Stimulated activated CD4-positive, alpha-beta T cell treated with anti-CD3 and anti-CD28 coated beads, Interleukin-12 subunit alpha, Interleukin-12 subunit beta, amount 100 ng/mL, for 24 hours (primary cell): ENCODE measurements at places on chromosomes 5 and 9.

DNA sequence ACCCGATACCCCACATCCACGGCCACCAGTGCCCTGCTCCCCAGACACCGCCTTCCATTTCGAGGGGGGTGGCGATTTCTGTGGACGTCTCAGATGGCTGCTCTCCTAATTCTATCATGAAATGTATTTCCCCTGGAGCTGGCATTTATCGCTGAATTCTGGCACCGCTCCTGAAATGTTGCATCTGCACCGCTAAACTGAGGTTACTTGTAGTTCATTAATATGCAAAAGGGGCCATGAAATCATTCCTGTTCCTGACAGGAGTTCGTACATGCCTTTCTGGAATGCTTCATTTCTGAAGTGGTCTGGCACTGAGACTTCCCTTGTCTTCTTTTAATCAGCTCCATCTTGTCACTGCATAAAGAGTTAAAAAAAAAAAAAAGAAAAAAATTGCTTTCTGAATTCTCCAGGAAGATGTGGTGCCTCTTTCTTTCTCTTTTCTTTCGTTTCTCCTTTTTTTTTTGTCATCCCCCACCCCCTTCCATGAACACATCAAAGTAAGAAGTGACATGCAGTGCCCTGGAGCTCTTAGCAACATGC is 97.7 kb upstream of the SMARCA2 start:
- DNase-seq, result no peak

GRCh38 chr9:88706193-88707113 is 171.5 kb downstream of the NXNL2 start:
- DNase-seq, result no peak

DNA sequence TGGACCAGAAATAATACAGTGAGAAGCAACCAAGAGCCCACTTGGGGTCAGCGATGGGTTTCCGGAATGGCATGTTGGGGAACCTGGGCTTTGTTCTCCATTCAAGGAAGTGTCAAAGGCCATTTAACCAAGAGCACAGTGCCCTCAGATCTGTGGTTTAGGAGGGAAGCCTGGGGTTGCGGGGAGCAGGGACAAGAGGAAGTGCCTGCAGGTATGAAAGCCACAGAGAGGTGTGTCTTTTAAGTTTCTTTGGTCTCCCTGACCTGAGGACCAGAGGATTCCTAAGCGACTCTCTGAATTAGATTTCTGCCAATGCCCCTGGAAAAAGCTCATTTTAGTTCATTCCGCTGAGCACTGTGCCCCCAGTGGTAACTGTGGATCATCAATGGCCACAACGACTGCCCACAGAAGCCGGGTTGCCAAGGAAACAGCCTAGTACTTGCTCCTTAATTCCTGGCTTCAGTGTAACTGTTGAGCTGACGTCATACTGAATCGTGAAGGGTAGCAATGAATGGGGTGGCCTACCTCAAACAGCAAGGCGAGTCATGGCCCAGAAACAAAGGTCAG is 107.3 kb upstream of the SPIN1 start:
- DNase-seq, result no peak

DNA sequence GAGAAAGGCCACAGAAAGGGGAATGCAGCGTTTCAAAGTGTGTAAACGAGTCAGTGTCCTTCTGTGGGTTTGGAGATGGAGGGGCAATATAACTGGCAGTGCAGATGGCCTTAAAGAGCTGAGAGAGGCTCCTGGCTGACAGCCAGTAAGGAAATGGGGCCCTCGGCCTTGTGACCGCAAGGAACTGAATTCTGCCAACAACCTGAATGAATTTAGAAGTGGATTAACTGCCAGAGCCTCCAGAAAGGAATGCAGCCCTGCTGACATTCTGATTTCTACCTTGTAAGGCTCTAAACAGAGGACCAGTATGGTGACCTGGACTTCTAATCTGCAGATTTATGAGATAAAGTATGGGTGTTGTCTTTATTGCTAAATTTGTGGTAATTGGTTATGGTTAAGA is 17.5 kb upstream of the NREP start:
- DNase-seq, result no peak

- DNase-seq, result no peak
These were observed 56.7 kb upstream of the ACTBL2 start for GRCh38 chr5:57539281-57539701.

DNA sequence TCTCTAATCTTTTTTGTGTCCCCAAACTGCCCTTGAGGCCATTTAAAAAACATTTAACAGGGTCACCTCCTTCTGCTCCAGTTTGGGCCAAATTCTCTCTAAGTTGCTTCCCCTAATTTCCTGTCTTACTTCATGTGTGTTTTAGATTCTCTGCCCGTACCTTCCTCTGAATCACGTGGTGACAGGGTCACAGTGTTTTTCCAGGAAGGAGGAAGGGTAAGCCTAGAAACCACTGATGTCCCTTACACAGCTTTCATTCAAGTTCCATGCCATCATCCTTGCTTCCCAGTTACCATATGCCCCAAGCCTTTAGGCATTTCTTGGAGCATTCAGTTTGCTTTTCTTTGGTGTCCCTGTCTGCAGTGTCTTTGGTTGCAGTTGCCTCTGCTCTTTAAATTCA is 42.4 kb upstream of the MACIR start:
- no peak for DNase-seq

DNA sequence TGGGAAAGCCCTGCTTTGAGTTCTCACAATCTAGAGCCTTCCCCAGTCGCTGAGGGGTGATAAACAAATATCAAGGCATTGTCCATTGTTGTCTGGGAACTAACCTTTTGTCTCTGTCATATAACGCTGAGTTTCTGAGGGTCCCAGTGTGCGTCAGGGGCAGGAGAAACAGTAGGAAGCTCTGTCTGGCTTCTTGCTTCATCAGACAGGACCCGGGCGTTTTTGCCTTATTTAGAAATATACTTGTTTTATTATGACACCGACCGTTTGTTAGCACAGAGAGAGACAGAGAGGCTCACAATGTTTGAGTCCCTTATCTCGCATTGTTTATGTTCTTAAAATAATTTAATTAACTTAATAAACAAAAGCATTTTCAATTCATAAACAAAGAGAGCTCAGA is 204.9 kb upstream of the GAS1 start:
- DNase-seq, result no peak

DNA sequence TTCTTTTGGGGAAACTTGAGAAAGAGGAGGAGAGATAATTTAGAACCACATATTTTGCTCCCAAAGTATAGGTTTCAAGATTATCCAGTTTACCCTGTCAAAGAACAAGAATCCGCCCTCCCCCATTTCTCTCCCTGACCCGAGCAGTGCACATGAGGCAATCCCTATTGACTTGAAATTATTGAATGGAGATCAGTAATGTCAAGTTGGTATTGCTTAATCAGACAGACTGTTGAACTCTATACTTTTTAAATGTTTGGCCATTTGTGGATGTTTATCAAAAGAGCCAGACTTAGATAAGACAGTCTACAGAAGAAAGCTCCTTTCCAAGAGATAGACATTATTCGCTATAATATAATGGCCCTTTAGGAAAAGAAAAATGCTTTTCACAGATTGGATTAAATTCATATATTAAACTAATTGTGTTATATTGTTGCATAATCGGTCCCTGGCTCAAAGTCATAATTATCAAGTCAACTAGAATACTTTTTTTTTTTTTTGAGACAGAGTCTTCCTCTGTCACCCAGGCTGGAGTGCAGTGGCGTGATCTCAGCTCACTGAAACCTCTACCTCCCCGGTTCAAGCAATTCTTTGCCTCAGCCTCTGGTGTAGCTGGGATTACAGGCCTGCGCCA is 5.3 kb downstream of the SLC25A25 start:
- no peak for DNase-seq

- no peak for DNase-seq
These were observed 110.5 kb downstream of the JMY start for GRCh38 chr5:79346420-79346824.

GRCh38 chr5:116382874-116383266 is 191.8 kb downstream of the SEMA6A start:
- no peak for DNase-seq

DNA sequence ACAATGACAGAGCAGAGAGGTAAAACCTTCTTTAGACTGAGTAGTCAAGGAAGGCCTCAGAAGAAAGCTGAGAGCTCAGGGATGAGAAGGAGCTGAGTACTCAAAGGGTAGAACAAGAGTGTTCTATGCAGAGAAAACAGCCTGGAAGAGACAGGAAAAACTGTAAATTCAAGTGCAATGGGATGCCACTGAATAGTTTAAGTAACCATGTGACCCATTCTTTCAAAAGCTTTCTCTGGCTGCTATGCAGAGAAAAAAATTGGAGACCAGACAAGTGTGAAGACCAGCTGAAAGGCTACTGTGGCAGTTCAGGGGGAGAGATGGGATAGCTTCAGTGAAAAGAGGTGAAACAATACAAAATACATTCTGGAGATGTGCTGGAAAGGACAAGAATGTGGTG is 61.3 kb upstream of the RNF38 start:
- DNase-seq, result no peak

DNA sequence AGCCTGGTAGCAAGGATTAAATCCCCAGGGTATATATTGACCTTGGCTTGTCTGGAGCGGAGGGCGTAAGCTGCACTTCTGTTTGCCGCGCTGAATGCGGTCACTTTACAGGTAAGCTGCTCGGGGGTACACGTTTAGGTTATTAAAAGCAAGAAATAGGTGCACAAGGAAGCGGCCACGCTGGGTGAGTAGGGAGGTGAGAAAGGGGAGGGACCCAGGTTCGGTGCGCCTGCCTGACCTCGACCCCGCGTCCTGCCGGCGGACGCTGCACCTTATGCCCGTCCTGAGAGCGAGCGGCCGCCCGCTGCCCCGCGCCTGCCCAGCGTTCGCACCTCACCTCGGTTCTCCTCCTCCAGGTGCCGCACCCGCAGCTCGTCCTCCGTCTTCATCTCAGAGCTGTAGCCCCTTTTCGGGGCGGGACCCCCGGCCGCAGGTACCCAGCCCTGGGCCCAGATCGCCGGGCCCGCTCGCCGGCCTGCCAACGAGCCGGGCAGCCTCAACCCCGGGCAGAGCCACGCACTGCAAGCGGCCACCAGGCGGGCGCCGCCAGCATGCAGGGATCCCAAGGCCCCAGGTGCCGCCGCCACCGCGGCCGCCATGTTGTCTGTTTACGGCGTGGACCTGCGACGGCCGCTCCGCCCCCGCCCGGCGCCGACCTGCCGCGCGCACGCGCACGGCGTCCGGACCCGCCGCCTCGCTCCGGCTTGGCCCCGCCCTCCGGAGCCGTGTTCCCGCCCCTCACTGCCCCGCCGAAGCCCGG is at the start of gene AUH:
TSS of gene AUH (minus strand) at position 628 of the 760 bp plus-strand sequence. CDS start at position 599, 29 bp downstream.
- DNase-seq, result peak; percentile 77

DNA sequence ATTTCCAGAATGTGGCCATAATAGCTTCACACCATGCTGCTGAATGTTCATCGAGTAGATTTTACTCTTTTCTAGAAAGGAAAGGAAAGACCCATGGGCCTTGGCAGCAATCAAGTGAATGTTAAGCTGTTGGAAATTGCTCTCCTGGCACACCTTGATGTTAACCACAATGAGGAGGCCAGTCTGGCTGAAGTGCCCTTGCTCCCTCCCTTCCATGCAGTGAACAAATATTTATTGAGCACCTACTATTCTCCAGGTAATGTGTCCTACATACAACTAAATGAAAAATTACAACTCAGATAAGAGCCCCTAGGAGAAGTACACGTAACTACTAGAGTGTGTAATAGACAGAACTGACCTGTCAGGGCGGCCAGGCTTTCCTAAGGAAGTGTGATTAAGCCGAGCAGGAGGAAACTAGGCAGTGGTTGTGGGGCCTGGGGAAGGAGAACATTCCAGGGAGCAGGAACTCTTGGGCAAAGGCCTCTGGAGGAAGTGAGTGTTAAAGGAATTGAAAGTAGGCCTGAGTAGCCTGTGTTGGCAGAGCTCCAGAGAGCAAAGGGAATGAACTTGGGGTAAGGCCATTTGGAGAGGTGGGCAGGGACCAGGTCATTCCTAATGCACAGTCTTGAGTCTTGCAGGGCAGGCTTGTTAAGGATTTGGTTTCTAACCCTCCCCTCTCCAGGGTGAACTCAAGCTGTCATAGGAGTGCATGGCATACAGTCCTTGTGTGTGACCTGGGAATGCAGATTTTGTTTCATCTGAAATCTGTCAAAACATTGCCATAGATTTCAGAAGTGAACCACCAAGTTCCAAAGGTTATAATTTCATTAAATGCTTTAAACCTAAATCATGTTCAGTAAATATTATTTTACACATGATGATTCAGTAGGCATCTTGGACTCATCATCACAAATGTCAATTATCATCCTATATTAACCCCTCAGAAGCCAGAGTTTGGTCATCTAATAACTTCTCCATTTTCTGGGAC is 9.0 kb upstream of the ZSWIM6 start:
- no peak for DNase-seq

DNA sequence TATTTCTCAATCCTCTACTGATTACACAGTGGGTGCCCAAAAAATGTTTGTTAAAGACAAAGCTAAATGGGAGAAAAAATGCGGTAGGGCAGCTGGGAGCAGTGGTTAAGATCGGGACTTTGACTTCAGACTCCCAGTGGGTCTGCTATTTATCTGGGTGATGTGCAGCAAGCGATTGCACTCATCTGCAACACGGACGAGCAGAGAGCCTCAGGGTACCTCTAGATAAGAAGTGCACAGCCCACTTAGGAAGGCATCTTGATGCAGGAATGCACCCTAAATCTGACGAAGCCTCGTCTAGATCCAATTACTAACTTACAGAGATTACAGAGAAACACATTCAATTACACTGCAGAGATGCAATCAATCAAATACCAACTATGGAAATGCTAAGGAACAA is 4.0 kb downstream of the MAPK9 start:
- DNase-seq, result no peak

DNA sequence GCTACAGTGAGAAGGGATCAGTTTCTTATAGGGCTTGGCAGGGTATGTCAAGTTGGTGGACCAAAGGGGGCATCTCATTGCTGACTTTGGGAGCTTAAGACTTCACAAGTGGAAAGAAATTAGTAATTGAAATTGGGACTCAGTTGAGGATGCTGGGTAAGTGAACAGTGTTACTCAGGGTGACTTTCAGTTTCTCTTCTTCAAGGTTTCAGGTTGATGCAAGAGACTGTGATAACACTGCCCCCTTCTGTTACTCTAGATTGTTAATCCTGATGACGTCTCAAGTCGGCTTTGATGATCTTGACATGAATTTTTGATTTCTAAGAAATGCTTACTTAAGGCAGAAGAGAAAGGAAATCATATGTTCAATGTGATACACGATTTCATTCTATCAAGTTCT is 21.3 kb downstream of the KCTD16 start:
- no peak for DNase-seq

DNA sequence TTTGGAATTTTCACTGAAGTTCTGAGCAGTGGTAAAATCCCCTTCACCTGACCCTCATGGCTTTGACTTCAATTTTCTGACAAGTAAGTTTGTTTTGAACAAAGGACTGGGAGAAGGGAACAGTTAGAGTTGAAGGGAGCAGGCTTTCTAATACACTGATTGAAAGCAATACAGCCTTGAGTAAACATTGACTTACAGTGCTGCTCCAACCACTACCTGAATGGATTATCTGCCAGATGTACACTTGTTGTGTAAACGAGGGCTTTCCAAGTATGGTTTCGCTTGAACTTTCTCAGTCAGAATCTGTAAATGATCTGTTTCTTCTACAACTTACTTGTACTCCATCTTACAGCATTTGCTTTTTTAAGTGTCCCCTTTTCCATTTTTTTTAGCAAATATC is 1414.9 kb upstream of the NUDT12 start:
- no peak for DNase-seq

- no peak for DNase-seq
These were observed 237.5 kb downstream of the CHSY3 start for GRCh38 chr5:130141659-130142320.
